Renal cortical epithelial cell (primary cell): ENCODE measurements at places on chromosomes 1 and 21.

- no peak for DNase-seq
These were observed 11.4 kb upstream of the KCNA3 start for GRCh38 chr1:110686188-110686587.

- peak; percentile 36 for DNase-seq
These were observed 148.7 kb downstream of the HHAT start for GRCh38 chr1:210477328-210477924.

DNA sequence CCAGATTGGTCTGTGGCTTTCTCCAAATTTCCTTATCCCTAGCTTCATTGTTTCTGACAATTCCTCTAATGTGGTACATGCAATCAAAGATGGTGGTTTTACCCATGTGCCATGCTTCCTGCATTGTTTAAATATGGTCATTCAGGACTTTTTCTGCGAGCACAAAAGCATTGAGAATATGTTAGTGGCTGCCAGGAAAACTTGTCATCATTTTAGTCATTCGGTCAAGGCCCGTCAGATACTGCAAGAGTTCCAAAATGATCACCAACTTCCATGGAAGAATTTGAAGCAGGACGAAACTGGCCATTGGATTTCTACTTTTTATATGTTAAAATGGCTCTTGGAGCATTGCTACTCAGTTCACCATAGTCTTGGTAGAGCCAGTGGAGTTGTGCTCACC lies 3.7 kb downstream of the ZBED6 start:
- no peak for DNase-seq

- no peak for DNase-seq
These were observed 4.9 kb downstream of the NEK7 start for GRCh38 chr1:198161718-198162090.
